ENCODE measurements at places on chromosomes 5 and 9.

DNA sequence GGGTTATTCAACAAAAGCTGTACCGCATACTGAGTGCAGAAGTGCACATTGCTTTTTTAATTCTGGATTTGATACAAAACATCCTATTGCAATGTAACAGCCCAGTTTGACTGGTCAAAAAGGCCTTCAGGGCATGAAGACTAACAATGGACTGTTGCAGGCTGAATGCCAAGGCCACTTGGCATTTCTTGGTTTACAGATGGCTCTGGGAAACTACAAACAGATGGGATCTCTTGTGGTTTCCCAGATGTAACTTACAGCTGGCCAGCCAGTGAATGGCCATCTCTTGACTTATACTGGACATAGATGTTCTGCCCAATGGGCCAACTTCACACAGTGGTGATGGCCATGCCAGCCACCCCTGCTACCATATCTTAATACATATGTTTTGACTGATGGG, 36.8 kb downstream of the UGT3A2 start:
- DNase-seq, result no peak

GRCh38 chr5:74103131-74104023, 477.4 kb downstream of the ARHGEF28 start:
- no peak for DNase-seq

DNA sequence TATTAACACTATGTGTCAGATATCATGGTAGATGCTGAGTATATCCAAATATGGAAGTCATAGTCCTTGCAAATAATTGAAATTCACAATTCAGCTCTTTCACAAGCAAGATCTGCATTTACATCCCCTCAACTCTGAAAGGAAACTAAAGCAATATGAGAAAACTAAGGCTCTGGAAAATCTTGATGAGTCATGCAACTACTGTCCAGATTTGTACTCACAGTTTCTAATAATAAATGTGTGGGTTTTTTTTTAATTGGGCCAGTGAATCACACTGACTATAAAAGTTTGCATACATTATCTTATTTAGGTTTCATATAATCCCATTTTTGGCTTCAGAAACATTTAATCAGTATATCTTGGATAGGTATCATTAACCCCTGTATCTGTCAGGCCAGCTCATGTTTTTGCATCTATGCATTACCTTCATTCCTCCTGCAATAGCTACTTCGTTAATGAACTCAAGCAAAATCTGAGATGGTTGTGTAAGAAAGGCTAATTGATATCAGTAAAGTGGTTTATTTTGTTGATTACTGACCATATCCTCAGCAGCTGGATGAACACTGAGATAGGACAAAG, 58.7 kb upstream of the PRR16 start:
- no peak for DNase-seq

DNA sequence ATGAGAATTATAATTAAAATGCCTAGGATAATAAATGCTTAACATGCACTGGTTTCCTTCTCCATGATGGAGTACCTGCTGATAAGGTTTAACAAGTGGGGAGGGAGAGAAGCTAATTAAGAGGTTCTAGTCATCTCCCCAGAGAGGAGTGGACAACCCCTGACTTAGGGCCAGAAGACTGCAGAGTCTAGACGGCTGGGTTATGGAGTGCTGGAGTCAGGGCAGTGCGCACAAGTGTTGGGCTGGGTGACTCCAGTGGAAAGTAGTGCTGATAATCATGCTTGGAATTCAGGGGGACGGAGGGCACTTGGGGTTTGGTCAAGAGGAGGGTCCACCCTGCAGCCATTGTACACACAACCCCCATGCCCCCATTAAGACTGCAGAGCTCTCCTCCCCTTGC, 32.8 kb upstream of the TGFBI start:
- DNase-seq, result no peak

- no peak for DNase-seq
Measured at GRCh38 chr9:81782313-81782995, 93.1 kb upstream of the TLE1 start.

GRCh38 chr5:157232706-157233105, 33.2 kb upstream of the CYFIP2 start:
- DNase-seq, result no peak

Measured in activated T-helper 9 cell treated with anti-CD3 and anti-CD28 coated beads, Interleukin-2, amount 50 U/mL, for 16 hours (primary cell).